T-helper 17 cell (primary cell): ENCODE measurements at places on chromosomes 12 and 14.

DNA sequence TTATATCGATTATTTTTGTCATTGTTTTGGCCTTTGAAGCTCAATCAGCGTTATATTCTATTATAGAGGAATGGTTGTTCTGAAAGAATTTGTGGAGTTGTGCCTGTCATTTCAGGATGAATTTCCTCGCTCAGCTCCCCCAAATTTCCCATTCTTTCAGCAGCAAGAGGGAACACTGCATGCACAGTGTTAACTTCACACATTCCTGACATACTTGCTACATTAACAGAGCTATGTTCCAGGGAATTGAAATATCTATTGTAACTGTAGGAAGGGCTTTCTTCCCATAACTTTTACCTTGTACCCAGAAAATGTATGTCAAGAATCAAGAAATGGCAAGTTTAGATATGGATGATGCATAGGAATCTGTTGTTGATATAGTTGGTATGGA, 379.0 kb downstream of the LRIG3 start:
- DNase-seq = no peak

DNA sequence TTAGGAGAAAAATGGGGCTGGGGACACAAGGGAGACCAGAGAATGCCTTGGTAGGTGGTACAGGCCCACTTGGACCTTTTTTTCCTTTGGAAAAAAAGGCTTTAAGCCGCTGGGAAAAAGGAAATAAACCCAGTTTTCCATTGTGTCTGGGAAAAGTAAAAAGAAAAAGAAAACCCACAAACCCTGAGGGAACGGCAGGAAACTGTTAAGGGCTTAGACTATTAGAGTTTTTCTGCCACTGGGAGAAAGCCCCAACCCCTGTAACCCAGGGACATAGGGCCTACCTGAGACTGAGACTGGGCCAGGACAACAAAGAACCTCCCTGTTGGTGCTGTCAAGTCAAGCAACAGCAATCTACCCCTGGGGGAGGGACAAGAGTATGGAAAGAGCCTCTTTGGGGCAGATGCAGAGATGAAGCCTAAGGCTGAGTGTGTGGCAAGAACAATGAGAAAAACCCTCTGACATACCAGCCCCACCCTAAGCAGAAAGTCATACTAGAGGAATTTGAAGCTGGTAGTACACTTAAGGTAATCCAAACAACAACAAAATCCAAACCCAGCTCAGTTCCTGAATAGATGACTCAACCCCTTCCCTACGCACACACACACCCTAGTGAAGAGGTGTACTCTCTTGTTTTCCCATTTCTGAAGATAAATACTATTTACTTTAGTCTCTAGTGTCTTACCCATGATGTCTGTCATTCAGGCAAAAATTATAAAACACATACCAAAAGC, 22.8 kb downstream of the ATF1 start:
- no peak for DNase-seq

DNA sequence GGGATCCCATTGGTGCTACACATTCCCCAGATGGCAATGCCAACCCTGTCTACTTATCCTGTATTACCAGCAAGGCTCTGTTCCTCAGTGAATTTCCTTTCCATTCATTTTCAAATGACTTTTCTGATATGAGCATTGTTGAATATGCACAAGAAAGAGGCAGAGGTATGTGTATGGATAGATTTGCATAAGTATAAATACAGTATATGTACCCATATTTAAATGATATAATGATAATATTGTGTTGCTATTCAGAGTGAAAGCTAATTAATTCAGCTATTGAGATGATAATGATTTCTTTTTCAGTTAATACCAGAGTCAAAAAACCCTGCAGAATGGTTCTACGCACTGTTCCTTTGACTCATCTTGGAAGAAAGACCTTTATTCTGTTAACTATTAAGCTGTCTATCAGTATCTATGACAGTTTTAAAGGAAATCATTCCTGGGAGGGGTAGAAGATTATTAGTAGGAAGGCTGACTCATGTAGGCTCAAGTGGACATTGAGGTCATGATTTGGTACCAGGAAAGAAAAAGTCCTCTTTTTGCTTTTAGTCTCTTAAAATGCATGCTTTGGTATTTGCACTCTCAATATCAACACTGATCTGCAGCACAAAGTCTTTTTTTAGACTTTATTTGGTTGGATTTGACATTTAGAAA, 44.9 kb upstream of the GAS2L3 start:
- no peak for DNase-seq

- DNase-seq = no peak
Observed at GRCh38 chr14:88247228-88247627, 75.8 kb downstream of the KCNK10 start.

GRCh38 chr12:1680804-1681492, 9.9 kb upstream of the ADIPOR2 start:
- DNase-seq = no peak

GRCh38 chr12:104175726-104176247, 37.8 kb upstream of the NFYB start:
- DNase-seq = no peak
